Naive thymus-derived CD8-positive, alpha-beta T cell (primary cell): ENCODE measurements at places on chromosomes 1 and 21.

DNA sequence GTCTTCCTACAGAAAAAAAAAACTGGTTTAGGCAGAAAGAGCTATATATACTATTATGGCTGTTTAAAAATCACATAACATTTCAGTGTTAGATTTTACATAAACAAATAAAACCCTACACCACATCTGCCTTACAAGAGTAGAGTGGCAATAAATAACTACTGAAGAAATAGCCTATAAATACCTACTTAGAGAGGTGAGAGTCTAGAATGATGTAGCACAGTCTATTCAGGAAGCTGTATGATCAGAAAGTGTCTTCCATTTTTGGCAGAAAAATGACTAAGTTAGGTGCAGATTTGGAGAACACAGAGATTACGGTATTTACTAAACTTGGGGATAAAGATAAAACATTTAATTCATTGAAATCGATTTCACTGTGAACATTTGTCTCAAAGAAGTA is 75.5 kb downstream of the VAV3 start:
- H3K27me3 ChIP-seq: no peaks in the 10 kb centered on the region
- no peaks in the 10 kb centered on the region for H3K36me3 ChIP-seq
- no peak overlapping the region for H3K27ac ChIP-seq
- DNase-seq: no peak
- no peaks in the 10 kb centered on the region for H3K4me1 ChIP-seq
- H3K4me3 ChIP-seq: no peak overlapping the region

- peak overlapping the region; percentile 87 for H3K27ac ChIP-seq
- peaks cover 72% of the 10 kb centered on the region for H3K4me1 ChIP-seq
- no peak overlapping the region for H3K4me3 ChIP-seq
- H3K36me3 ChIP-seq: no peaks in the 10 kb centered on the region
- H3K27me3 ChIP-seq: no peaks in the 10 kb centered on the region
Measured at GRCh38 chr1:25688390-25689119, 72.0 kb downstream of the MAN1C1 start.

- peaks cover 24% of the 10 kb centered on the region for H3K27me3 ChIP-seq
- H3K4me3 ChIP-seq: no peak overlapping the region
- peaks cover under 1% of the 10 kb centered on the region for H3K36me3 ChIP-seq
- no peaks in the 10 kb centered on the region for H3K4me1 ChIP-seq
- no peak for DNase-seq
Measured at GRCh38 chr1:38273196-38273804, 226.7 kb upstream of the POU3F1 start.

GRCh38 chr1:198492872-198493271 is 47.6 kb downstream of the ATP6V1G3 start:
- no peaks in the 10 kb centered on the region for H3K27me3 ChIP-seq
- DNase-seq: no peak
- peaks cover 5% of the 10 kb centered on the region for H3K4me1 ChIP-seq
- H3K36me3 ChIP-seq: no peaks in the 10 kb centered on the region
- H3K4me3 ChIP-seq: no peak overlapping the region

DNA sequence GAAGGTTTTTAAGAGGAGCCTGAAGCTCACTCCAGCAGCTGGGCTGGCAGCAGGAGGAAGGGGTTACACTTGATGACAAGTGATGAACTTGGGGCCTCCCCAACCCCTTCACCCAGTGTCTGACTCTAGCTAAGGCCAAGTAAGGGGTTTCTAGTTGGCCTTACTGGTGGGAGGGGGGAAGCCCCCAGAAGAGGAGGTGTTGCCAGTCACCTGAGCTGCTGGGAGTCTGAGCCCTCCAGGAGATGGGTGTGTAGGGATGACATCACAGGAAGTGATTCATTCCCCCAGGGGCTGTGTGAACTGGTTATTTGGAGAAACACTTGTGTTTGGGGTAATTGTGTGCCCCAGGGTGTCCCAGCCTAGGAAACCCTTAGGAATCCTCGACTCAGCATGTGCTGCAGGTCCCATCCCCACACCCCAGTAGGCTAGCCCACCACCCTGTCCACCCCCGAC is 3.1 kb downstream of the PADI1 start:
- H3K4me3 ChIP-seq: no peak overlapping the region
- H3K36me3 ChIP-seq: no peaks in the 10 kb centered on the region
- DNase-seq: no peak
- H3K4me1 ChIP-seq: peaks cover 52% of the 10 kb centered on the region

DNA sequence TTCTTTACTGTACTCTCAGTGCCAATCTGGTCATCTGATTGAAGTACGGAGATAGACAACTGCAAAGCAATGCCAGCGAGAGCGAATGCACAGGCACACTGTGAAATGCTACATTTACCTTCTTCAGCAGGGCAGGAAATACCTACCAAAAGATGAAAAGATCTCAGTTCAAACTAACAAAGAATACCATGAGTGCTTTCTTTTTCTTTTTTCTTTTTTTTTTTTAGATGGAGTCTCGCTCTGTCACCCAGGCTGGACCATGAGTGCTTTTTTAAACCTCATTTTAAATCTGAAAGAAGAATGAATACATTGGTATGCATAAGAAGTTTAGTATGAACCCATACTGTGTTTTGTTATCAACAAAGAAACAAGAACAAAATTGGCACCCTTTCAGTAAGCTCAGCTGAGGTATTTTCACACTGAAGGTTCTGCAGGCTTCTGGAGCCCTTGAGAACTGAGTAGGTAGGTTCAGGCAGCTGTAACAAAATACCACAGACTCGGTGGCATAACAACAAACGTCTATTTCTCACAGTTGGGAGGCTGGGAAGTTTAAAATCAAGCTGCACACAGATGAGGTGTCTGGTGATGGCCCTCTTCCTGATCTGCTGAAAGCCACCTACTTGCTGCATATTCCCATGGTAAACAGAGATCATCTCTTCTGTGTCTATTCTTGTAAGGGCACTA is 1.7 kb upstream of the CHI3L2 start:
- no peaks in the 10 kb centered on the region for H3K27me3 ChIP-seq
- H3K4me1 ChIP-seq: peaks cover 89% of the 10 kb centered on the region
- peak overlapping the region; percentile 80 for H3K4me3 ChIP-seq
- peak; percentile 33 for DNase-seq
- peak overlapping the region; percentile 98 for H3K27ac ChIP-seq
- peaks cover 6% of the 10 kb centered on the region for H3K36me3 ChIP-seq

GRCh38 chr1:182368358-182368757 is 23.2 kb downstream of the GLUL start:
- H3K4me1 ChIP-seq: no peaks in the 10 kb centered on the region
- no peak overlapping the region for H3K4me3 ChIP-seq
- no peak overlapping the region for H3K27ac ChIP-seq
- H3K27me3 ChIP-seq: peaks cover 9% of the 10 kb centered on the region
- no peak for DNase-seq

DNA sequence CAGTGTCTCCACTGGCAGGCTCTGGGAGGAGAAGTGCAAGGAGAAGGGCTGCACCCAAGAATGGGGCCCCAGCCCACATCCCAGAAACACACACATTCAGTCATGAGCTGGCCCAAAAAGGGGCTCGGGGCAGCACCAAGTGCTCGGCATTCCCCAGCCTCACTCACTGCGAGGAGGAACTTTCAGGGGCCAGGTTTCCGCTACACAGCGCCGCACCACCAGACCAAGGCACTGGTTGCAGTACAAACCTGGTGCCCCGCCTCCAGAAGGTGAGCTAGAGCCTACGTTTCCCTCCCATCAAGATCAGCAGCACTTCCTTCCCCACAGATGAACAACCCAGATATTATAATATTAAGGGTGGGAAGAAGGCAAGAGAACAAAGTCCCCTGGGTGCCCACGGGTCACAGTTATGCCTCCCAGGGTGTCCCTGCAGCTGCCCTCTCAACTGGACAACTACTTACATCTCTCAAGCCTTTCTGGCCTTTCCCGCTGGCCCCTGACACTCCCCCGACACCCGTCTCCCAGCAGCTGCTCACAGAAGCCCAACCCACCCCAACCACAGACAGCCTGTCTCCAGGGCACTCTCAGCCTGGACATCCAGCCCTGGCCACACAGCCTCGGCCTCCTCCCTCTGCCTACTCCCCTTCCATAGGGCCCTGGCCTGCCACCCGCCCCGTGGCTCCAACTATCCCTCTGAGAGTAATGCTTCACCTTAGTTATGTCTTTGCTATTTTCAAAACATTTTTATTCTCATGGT is 3.8 kb downstream of the PBXIP1 start:
- no peaks in the 10 kb centered on the region for H3K27me3 ChIP-seq
- peak overlapping the region; percentile 98 for H3K27ac ChIP-seq
- H3K4me3 ChIP-seq: peak overlapping the region; percentile 98
- peaks cover 63% of the 10 kb centered on the region for H3K4me1 ChIP-seq

GRCh38 chr1:202274611-202275010 is 67.1 kb downstream of the UBE2T start:
- DNase-seq: peak; percentile 36
- H3K27me3 ChIP-seq: peaks cover 15% of the 10 kb centered on the region
- no peaks in the 10 kb centered on the region for H3K36me3 ChIP-seq
- no peak overlapping the region for H3K27ac ChIP-seq
- H3K4me1 ChIP-seq: peaks cover 6% of the 10 kb centered on the region

GRCh38 chr1:156379420-156380165 is 10.6 kb downstream of the RHBG start:
- peaks cover 14% of the 10 kb centered on the region for H3K27me3 ChIP-seq
- no peak overlapping the region for H3K27ac ChIP-seq
- no peak overlapping the region for H3K4me3 ChIP-seq

GRCh38 chr1:116708255-116708900 is 40.8 kb upstream of the IGSF3 start:
- H3K4me1 ChIP-seq: peaks cover 7% of the 10 kb centered on the region
- no peak for DNase-seq
- peaks cover 14% of the 10 kb centered on the region for H3K27me3 ChIP-seq
- no peak overlapping the region for H3K27ac ChIP-seq
- no peaks in the 10 kb centered on the region for H3K36me3 ChIP-seq

DNA sequence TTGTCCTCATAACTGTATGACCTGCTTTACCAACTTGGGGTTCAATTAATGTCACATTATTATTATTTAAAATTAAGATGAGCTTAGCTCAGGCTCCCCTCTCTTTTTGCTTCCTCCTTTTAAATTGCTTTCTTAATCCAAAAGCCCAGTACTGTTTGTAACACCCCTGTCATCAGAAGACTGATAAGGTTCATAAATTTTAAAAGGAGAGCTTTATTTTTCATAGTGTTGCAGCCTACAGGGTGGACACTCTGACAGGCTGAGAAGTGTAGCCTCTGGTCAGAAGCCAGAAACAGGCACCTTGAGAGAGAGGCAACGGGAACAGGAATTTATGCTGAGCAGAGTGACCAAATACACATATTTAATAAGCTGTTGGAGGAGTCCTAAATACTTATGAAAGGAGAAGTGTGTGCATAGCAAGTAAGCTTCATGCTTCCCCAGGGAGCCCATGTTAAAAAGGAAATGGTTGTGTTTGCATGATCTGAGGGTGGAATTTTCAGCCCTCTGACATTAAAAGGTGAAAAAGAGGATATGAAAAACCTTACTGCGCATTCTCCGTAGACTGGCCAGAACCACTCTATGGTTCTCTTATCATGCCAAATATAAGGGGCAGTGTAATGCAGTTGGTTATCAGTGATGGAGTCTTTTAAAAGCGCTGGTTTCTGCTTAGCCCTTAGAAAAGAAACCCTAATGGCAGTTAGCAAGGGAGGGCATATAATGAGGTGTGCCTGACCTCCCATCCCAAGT is 30.5 kb upstream of the FGGY start:
- DNase-seq: no peak
- no peak overlapping the region for H3K4me3 ChIP-seq
- H3K27me3 ChIP-seq: peaks cover 4% of the 10 kb centered on the region
- H3K4me1 ChIP-seq: no peaks in the 10 kb centered on the region

- H3K4me1 ChIP-seq: no peaks in the 10 kb centered on the region
- H3K27me3 ChIP-seq: no peaks in the 10 kb centered on the region
- no peaks in the 10 kb centered on the region for H3K36me3 ChIP-seq
Measured at GRCh38 chr21:42630626-42631025, 22.8 kb upstream of the PDE9A start.

GRCh38 chr1:179586107-179586823 is 5.4 kb upstream of the TDRD5 start:
- no peak for DNase-seq
- H3K36me3 ChIP-seq: peaks cover 5% of the 10 kb centered on the region
- H3K27ac ChIP-seq: no peak overlapping the region
- H3K4me3 ChIP-seq: no peak overlapping the region
- no peaks in the 10 kb centered on the region for H3K4me1 ChIP-seq

DNA sequence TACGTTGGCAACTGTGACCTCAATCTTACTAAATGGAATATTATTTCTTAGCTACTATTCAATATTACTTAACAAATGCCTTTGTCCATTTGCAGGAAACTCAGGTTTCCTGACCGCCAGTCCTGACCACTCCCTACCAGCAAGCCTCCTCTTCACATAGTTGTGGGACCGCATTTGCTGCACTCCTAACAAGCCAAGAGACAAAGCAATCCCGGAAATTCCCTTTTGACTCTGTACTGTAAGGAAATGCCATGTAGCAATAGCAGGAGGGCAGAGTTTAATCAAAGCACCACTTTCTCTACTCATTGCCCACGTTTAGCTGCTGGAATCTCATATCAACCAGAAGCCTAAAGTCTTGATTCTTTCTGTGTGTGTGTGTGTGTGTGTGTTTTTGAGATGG is 28.1 kb upstream of the ACBD6 start:
- no peaks in the 10 kb centered on the region for H3K36me3 ChIP-seq
- no peak for DNase-seq

DNA sequence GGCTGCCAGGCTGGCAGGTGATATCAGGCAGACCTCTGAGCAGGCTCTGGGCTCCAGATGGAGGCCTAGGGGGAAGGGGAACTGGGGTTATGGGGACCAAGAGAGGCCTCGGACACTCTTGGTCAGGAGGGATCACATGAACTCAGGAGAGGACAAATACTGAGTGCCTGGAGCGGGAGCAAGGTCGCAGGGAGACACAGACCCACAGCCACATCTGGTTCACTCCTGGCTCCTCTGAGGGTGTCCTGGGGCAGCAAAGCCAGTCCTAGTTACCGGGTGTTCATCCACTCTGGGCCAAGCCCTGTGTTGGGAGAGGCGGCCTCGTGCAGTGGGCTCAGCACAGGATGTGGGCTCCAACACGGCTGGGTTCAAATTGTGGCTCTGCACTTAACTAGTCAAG is 239.0 kb downstream of the PTPRU start:
- H3K36me3 ChIP-seq: no peaks in the 10 kb centered on the region
- H3K4me1 ChIP-seq: no peaks in the 10 kb centered on the region
- no peak for DNase-seq
- peaks cover 28% of the 10 kb centered on the region for H3K27me3 ChIP-seq

DNA sequence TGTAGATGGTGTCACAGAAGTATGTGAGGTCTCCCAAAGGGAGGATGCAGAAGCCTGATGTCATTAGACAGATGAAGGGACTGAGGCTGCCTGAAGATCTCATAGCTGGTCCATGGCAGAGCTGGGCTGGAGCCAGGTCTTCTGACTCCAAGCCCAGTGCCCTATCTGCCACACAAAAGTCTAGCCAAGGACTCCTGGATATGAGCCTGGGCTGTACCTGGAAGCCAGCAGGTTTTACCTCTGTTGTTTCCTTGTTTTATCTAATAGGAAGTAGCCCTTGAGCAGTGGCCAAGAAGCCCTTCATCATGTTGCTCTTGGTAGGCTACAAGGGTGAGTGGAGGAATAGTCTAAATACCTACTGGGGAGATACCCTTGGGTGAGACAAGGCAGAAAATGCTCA is 74.4 kb upstream of the SLC44A3 start:
- no peak overlapping the region for H3K27ac ChIP-seq
- no peak overlapping the region for H3K4me3 ChIP-seq
- DNase-seq: no peak
- no peaks in the 10 kb centered on the region for H3K36me3 ChIP-seq

GRCh38 chr21:23699402-23699801 is 1907.9 kb downstream of the MRPL39 start:
- no peak for DNase-seq
- no peak overlapping the region for H3K4me3 ChIP-seq
- H3K36me3 ChIP-seq: no peaks in the 10 kb centered on the region
- no peak overlapping the region for H3K27ac ChIP-seq
- H3K4me1 ChIP-seq: no peaks in the 10 kb centered on the region

GRCh38 chr1:234583755-234584419 is 26.1 kb downstream of the IRF2BP2 start:
- no peak overlapping the region for H3K27ac ChIP-seq
- H3K4me3 ChIP-seq: no peak overlapping the region
- DNase-seq: no peak
- no peaks in the 10 kb centered on the region for H3K36me3 ChIP-seq
- H3K4me1 ChIP-seq: peaks cover 2% of the 10 kb centered on the region
